ENCODE measurements at places on chromosomes 6 and 20. TPM values are rescaled to one million over a fixed set of nuclear protein-coding genes. Genes with fewer than 3 reads are reported as not detected.

GRCh38 chr6:82264824-82265223 is 17.3 kb upstream of the IBTK start:
- no peak for DNase-seq

GRCh38 chr6:105606831-105607463 is 204.1 kb upstream of the PREP start:
- DNase-seq = no peak

DNA sequence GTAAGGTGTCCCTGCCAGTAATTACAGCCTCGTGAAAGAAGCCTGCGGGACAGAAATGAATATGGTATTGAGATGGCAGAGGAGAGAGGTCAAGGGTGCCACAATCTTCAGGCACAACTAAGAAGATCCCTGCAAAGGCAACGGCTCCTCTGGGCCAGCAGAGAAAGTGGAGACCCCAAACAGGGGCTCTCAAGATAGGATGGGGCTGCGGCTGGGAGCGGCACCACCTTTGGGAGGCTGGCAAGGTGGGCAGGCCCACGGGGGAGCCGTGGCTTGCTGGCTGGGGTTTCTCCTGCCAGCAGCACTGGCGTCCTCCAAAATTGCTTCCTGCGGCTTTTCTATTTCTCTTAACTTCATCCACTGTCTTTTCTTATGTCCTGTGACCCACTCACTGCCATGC is 183.6 kb upstream of the QKI start:
- no peak for DNase-seq

Gene TOX2
- total RNA-seq = 4.1 TPM

DNA sequence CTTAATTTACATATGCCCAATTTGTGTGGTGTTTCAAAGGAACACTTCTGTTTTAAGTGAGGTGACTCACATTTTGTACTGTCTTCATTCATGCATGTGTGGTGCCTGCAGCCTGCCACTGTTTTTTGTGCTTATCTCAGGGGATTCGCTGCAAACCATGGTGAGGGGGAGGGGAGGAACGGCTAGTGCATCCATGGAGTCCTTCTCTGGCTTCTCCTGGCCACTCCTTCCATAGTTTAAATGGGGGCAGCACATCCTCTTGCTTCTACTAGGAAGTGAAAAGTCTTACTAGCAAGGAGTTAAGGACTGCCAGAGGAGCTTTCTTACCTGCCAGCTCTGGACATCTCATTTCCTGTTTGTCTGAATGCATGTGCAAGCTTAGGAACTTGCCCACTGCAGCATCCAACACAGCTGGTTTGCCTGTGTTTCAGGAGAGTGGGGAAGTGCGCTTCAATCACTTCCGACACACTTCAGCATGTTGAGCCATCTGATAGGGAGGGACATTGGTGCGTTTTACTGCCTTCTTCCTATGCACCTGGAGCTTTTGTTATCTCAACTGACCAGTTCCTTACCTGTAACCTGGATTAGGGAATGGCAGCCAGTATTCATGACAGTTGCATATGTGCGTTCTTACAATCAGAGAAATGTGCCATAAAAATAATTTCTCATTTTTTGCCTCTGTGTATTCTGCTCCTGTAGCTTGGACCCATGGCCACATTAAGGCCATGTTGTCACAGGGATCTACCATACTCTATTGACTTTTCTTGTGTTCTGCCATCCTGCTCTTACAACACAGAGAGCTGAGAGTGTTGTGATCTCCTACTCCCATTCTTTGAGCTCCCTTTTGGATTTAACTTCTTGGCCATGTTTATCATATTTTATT is 211.3 kb downstream of the ARID1B start:
- DNase-seq = peak; percentile 69

Gene KCNK5
- total RNA-seq = not detected

Gene RIPK1
- 26.2 TPM for total RNA-seq

- no peak for DNase-seq
Observed at GRCh38 chr6:118263921-118264486, 284.1 kb upstream of the PLN start.

- DNase-seq = no peak
Observed at GRCh38 chr6:77415706-77416105, 47.6 kb downstream of the HTR1B start.

Gene CAGE1
- total RNA-seq = 0.32 TPM

DNA sequence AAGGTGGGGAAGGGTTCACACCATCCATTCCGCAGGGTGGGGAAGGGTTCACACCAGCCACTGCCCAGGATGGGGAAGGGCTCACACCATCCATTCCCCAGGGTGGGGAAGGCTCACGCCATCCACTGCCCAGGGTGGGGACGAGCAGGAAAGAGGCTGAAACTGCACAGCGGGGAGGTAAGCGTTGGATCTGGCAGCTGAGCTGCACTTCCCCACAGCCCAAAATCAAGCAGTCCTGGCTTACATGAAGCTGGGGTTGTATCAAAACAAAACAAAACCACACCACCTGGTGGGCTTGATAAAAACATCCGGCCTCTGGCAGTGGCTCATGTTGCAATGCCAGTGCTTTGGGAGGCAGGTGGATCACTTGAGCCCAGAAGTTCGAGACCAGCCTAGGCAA is 268.5 kb downstream of the TAF4 start:
- DNase-seq = no peak

DNA sequence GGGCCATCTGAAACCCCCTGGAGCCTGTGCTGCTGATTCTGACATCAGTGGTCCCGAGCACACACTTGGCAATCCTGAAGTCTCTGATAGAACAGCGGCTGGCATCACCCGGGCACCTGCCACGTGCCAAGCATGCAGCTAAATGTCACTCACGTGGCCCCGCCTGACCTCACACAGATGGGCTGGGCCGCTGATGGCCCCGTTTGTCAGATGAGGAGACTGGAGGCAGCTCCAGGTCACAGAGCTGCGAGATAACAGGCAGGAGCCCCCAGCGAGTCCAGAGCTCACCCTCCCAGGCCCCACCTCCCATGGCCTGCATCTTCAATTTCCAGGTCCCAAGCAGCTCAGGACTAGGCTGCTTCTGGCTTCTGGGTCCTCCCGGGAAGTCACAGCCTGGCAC is 67.2 kb downstream of the YTHDF1 start:
- no peak for DNase-seq

Gene LY6G6C
- not detected for total RNA-seq

Gene CD40
- 206 TPM for total RNA-seq

Gene C6orf141
- not detected for total RNA-seq

Data from B cell (primary cell).